ENCODE measurements at places on chromosomes 7 and 10. TPM values are rescaled to one million over a fixed set of nuclear protein-coding genes. Genes with fewer than 3 reads are reported as not detected.

GLI3 gene
- 3.7 TPM for total RNA-seq

ABI1 gene
- 29.6 TPM for total RNA-seq

WNT2 gene
- not detected for total RNA-seq

ATP6V0A4 gene
- total RNA-seq = not detected

UNC5B gene
- total RNA-seq = 22.4 TPM

CNPY1 gene
- total RNA-seq = not detected

ABCA13 gene
- total RNA-seq = under 0.01 TPM

ACSM6 gene
- not detected for total RNA-seq

ASB15 gene
- not detected for total RNA-seq

RBM20 gene
- 0.66 TPM for total RNA-seq
